ENCODE measurements at places on chromosomes 11 and 22.
A peak's percentile ranks its signal among the peaks of the same experiment; 100 is the strongest.

DNA sequence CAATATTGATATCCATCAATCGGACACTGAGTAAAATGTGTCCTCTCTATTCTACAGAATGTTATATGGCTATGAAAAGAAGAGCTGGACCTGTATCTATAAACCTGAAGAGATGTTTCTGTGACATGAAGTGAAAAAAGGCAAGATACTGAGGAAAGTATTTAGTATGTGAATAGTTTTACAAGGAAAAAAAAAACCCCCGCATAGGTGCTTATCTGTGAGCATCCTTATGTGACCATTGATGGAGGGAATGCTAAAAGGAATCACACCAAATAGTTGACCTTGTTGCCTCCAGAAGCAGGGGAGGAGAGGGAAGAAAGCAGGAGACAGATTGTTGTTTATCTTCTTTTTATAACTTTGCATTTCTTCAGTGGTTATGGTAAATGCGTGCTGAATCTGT lies 661 bp upstream of the PRG2 start:
- no peak for DNase-seq

DNA sequence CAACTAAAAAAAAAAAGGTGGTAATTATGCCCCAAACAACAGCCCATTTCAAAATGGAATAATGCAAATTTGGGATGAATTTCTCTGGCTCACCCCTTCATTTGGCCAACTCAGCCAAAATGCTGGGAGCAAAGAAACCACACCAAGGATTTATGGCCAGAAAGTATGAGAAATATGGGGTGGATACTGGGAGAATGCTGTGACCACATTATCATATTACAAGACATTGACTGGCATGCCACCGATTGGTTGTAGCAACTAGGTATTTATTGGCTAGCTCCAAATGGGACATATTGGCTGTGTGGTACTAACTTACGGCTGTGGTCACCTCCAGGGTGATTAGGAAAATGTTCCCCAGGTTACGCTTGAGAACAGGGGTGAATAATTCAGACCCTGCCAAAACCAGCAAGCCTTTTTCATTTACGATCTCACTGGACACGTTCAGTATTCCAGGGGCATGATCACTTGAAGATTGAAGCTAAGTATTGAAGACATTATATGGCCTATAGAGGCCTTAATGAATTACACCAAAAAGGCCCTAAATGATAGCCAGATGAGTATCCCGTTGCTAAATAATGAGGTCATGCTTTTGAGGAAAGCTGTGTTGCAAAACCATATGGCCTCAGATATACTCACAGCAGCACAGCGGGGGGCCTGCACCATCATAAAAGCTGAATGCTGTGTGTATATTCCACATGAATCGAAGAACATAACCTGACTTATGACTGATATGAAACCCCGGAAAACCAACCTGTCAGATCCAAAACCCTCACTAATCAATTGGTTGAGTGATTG lies 3.8 kb upstream of the FDX1 start:
- peak; percentile 30 for DNase-seq

DNA sequence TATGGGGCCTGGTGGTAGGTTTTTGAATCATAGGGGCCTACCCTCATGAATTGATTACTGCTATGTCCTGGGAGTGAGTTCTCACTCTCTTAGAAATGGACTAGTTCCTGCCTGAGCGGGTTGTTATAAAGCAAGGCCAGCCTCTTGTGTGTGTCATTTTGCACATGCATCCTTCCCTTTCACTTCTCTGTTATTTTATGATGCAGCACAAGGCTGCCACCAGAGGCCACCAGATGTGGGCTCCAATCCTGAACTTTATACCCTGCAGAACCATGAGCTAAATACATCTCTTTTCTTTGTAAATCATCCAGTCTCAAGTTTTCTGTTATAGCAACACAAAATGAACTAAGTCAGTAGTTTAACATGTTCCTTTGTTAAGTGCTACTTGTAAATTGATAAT lies 251.4 kb downstream of the BLID start:
- DNase-seq = peak; percentile 50

GRCh38 chr22:37128555-37129281 lies 19.2 kb upstream of the TMPRSS6 start:
- no peak for DNase-seq

DNA sequence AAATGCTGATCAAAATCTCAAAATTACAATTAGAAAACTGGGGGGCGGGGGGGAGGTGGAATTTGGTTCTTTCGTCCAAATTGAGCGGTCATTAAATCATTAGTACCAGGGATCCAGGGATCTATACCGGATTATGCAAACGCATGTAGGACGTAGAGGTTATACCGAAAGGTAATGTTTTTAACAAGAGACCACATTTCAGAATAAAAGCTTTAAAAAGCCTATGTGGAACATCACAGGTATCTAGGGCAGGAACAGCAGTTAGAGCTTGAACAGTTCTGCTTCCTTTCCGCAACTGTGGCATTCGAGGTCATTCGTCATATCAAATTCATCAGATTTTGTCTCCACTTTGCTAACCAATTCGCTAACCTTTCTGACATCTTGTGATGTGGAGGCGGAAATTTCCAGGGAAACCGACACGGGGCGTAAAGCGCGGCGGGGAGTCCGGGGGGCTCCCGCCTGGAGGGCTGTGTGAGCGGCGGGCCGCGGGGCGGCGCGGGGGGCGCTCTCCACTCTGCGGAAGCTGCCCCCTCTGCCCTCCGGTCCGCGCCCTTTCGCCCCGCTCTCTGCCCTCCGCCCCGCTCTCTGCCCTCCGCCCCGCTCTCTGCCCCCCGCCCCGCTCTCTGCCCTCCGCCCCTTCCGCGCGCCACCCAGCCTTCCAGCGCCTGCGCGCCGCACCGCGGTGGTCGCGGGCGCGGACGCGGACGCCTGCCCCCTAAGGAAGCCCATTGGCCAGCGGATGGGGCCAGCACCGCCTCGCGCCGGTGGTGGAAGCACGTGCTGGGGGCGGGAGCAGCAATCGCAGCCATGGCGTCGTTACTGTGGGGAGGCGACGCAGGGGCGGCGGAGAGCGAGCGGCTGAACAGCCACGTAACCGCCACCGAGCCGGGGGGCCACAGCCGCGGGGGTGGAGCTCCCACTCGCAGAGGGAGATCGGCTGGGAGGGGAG lies at the start of gene DDX25:
Gene DDX25 (plus strand): TSS at position 798 of the 949 bp plus-strand sequence. CDS start 10 bp downstream, at position 808.
- peak; percentile 21 for DNase-seq

- DNase-seq = peak; percentile 47
Observed at GRCh38 chr11:73528483-73529203, 69.3 kb downstream of the FAM168A start.

GRCh38 chr11:46345131-46345597 lies 2.1 kb upstream of the DGKZ start:
- DNase-seq = peak; percentile 82

DNA sequence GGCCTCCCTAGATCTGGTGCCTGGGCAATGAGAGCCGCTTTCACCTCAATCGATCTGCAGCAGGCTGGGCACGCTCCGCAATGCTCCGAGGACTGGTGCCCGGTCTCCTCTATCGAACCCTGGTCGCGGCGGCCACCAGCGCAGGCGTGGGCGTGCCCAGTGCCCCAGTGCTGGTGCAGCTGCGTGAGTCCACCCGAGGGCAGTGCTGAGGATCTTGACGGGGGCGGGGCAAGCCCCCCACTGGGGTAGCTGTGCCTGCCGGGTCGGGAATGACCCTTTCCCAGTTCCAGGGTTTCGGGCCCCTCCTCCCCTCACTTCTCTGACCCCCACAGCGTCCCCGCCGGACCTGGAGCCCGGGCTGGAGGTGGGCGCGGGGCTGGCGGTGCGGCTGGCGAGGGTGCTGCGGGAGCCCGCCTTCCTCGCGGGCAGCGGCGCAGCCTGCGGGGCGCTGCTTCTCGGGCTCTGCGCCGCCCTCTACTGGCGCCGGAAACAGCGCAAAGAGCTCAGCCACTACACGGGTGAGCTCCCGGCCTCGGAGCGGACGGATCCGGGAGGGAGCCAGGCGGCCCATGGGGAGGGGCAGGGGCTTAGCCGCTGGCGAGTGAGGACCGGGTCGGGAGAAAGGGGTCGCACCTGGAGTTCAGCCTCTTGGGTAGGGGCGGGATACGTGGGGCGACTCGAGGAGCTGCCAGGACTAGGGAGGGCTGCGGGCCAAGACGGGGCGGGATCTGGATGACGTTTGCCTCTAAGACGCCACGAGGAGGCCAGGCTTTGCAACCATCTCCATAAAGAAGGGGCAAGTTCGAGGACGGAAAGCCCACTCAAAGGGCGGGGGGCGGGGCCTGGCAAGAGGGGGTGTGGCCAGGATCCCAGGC lies 10.9 kb downstream of the ROBO3 start:
- peak; percentile 88 for DNase-seq

Measured in suppressor macrophage treated with lipopolysaccharide for 1 hour (primary cell).